ENCODE measurements at places on chromosomes 3 and 15.

DNA sequence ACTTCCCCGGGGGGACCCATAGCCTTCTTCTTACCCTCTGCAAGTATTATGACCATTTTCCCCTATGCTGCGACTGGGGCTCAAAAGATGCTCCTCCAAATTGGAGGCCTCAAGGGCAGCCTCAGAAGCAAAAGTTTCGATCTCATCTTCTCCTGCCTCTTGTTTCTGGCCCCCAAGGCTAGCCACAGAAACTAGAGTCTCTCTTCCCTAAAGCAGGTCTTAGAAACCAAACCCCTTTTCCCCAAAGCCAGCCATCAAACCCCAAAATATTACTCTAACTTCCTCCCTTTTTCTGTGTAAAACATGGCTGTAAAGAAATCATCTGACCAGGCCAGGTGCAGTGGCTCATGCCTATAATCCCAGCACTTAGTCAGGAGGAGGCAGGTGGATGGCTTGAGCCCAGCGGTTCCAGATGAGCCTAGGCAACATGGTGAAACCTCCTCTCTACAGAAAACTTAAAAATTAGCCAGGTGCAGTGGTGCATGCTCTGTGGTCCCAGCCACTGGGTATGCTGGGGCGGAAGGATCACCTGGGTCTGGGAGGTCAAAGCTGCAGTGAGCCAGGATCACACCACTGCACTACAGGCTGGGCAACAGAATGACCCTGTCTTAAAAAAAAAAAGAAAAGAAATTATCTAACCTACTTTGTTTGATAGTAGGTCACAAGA lies 36.7 kb upstream of the MFGE8 start:
- DNase-seq: no peak

DNA sequence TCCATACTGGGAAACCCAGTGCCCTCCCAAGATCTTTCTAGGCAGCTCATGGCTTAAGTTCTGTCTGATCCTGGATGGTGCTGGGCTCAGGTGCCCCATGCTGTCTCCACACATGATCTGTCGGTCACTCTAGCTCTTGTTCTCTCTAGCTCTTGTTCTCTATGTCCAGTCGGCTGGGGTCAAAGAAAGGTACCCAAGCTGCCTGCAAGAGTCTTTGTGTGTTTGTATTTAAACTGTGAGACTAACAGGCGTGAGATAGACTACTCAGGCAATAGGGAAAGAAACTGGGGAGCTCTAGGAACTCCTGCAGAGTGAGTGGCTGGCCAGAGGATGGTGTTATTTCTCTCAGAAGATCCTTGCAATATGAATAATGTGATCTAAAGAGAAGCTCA lies 40.2 kb downstream of the GPR156 start:
- DNase-seq: no peak

- DNase-seq: no peak
Measured at GRCh38 chr3:126287536-126288241, 69.5 kb downstream of the KLF15 start.

GRCh38 chr3:38382506-38383080 lies 36.0 kb downstream of the XYLB start:
- DNase-seq: no peak

GRCh38 chr3:78665776-78666469 lies 1101.9 kb downstream of the ROBO1 start:
- no peak for DNase-seq

DNA sequence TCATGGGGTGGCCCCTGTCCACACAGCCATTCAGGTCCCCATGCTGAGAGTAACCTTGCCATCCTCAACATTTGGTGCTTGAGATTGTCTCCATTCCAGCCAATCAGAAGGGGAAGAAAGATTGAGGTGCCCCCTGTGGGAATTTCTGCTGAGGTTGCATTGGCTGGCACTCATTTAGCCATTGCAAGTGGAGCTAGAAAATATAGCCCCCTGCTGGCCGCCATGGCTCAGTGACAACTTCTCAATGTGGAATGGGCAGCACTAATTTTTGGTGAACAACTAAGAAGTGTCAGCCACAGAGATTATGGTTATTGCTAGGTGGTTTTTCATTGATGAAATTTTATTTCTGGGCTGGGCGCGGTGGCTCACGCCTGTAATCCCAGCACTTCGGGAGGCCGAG lies 22.0 kb downstream of the COL6A6 start:
- DNase-seq: no peak

- DNase-seq: no peak
Measured at GRCh38 chr15:61084944-61085367, 144.1 kb downstream of the RORA start.

All from NCI-H510A (cell line).